ENCODE measurements at places on chromosomes 12 and 14.

DNA sequence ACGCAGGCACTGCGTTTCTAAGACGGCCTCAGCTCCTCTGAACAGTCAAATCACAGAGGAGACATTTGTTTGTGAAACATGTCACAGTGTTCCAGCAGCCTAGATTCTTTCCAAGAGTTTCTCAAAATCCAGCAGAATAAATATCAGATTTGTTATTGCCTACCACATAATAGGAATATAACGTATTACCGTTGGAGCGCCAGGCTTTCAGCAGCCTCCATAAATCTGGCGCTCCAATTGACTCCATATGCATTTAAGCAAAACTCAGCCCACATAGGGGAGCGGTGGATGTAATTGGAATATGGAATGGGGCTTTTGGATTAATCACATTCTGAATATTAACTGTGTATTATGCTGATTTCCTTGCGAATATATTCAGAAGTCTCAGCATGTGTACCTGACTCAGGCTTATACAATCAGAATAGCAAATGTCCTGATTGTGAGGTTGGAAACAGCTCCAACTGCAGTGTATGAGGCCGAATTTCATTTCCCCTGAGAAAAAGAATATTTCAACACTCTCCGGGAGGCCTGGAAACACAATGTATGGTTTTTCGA is 174.0 kb downstream of the ASCL4 start:
- DNase-seq: no peak

GRCh38 chr14:104103061-104103445 is 17.6 kb downstream of the ASPG start:
- no peak for DNase-seq

GRCh38 chr14:30551460-30551859 is 7.5 kb upstream of the G2E3 start:
- DNase-seq: no peak

- DNase-seq: no peak
Measured at GRCh38 chr14:96108061-96108795, 69.1 kb downstream of the C14orf132 start.

GRCh38 chr14:80955416-80955941 is at the start of gene TSHR:
Gene TSHR, plus strand, starts transcription at chr14:80955621. Its CDS starts 60 bp downstream, at chr14:80955681.
- DNase-seq: peak; percentile 13

- DNase-seq: no peak
Measured at GRCh38 chr12:103851127-103851526, 10.1 kb upstream of the NT5DC3 start.

GRCh38 chr12:11863478-11863906 is 207.2 kb upstream of the BCL2L14 start:
- no peak for DNase-seq

Measured in head of caudate nucleus (tissue), 42 donors.